ENCODE measurements at places on chromosomes 4 and X. TPM values are rescaled to one million over a fixed set of nuclear protein-coding genes. Genes with fewer than 3 reads are reported as not detected.

The LUZP4 gene
- total RNA-seq, result not detected

The NUP62CL gene
- 0.16 TPM for total RNA-seq

The IL9R gene
- total RNA-seq, result not detected

The SSX4B gene
- not detected for total RNA-seq

The CDKL5 gene
- total RNA-seq, result 7.3 TPM

The CENPE gene
- total RNA-seq, result 2.4 TPM

The GABRA4 gene
- total RNA-seq, result not detected

The HOPX gene
- not detected for total RNA-seq

The ASMT gene
- 0.12 TPM for total RNA-seq

The MEPE gene
- not detected for total RNA-seq

The SSX4 gene
- total RNA-seq, result not detected

The FAAH2 gene
- 0.24 TPM for total RNA-seq

The HSD17B13 gene
- total RNA-seq, result not detected

The PDCL2 gene
- not detected for total RNA-seq

The SLC10A7 gene
- total RNA-seq, result 17.0 TPM

The ADH1A gene
- not detected for total RNA-seq

The UGDH gene
- 175 TPM for total RNA-seq

The BCOR gene
- total RNA-seq, result 40.0 TPM

The ITGB1BP2 gene
- total RNA-seq, result 0.49 TPM

The COX7B2 gene
- total RNA-seq, result not detected

The DCX gene
- total RNA-seq, result not detected

The ENPEP gene
- 1.1 TPM for total RNA-seq

The PDGFC gene
- 50.8 TPM for total RNA-seq

The RHOH gene
- 2.8 TPM for total RNA-seq

The IRS4 gene
- not detected for total RNA-seq

The RHOXF2B gene
- total RNA-seq, result not detected

The SPATA4 gene
- not detected for total RNA-seq

The ZDHHC15 gene
- total RNA-seq, result 1.2 TPM

The F11 gene
- not detected for total RNA-seq

The CLTRN gene
- total RNA-seq, result not detected

The OTUD6A gene
- not detected for total RNA-seq

The AWAT2 gene
- total RNA-seq, result not detected

The SMARCAD1 gene
- 43.0 TPM for total RNA-seq

The FAM184B gene
- total RNA-seq, result under 0.01 TPM

The PABPC5 gene
- total RNA-seq, result 4.1 TPM

The NALF2 gene
- not detected for total RNA-seq

The DUX4 gene
- not detected for total RNA-seq

Data from hair follicle dermal papilla cell (primary cell).